ENCODE measurements at places on chromosomes 2 and 18.

DNA sequence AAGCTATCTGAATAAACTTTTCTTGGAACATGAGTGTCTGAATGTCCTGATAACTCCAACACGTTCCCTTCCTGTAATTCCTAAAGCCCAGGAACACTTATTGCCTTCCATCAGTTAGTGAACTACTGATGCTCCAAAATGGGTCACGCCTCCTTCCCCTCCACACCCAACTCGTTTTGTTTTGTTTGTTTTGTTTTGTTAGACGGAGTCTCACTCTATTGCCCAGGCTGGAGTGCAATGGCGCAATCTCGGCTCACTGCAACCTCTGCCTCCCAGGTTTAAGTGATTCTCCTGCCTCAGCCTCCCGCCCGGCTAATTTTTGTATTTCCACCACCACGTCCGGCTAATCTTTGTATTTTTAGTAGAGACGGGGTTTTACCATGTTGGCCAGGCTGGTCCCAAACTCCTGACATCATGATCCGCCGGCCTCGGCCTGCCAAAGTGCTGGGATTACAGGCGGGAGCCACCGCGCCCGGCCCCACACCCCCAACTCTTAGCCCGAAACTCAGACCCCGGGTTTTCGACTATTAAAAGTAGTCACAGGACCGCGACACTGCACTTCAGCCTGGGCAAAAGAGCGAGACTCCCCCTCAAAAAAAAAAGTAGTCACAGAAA lies 774 bp downstream of the IER3IP1 start:
- no peak for DNase-seq

DNA sequence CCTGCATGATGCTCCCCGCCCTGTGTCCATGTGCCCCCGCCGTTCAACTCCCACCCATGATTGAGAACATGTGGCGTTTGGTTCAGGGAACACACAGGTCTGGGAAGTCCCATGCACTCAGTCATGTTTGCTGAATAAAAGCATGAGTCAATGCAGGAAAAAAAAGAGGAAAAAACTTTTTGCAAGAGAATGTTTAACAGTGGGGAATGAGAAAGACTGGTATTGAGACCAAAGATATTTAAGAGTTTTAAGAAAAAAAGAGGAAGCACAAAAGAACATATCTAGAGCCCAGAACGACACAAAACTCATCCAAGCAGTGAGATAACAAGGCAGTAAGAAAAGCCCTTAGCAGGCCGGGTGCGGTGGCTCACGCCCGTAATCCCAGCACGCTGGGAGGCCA lies 279.2 kb upstream of the THSD7B start:
- no peak for DNase-seq

- DNase-seq = no peak
Measured at GRCh38 chr2:169119851-169120250, 50.5 kb downstream of the DHRS9 start.

DNA sequence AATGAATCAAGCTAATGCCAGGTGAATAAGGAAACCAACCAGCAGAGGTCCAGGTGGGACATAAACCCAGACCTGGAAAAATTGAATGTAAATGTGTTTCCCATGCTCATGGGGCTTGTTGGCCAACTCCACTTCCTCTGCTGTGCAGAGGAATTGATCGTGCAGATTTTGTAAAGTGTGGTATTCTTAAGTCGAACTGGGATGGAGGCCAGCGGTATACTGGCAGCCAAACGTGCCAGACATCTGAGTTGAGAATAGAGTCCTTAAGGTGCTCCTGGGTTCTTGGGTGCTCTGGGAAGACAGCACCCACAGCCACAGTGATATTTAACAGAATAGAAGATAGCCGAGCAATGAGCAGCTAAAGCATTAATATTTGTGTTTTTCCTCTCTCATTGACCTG lies 146.5 kb upstream of the LGALSL start:
- no peak for DNase-seq

DNA sequence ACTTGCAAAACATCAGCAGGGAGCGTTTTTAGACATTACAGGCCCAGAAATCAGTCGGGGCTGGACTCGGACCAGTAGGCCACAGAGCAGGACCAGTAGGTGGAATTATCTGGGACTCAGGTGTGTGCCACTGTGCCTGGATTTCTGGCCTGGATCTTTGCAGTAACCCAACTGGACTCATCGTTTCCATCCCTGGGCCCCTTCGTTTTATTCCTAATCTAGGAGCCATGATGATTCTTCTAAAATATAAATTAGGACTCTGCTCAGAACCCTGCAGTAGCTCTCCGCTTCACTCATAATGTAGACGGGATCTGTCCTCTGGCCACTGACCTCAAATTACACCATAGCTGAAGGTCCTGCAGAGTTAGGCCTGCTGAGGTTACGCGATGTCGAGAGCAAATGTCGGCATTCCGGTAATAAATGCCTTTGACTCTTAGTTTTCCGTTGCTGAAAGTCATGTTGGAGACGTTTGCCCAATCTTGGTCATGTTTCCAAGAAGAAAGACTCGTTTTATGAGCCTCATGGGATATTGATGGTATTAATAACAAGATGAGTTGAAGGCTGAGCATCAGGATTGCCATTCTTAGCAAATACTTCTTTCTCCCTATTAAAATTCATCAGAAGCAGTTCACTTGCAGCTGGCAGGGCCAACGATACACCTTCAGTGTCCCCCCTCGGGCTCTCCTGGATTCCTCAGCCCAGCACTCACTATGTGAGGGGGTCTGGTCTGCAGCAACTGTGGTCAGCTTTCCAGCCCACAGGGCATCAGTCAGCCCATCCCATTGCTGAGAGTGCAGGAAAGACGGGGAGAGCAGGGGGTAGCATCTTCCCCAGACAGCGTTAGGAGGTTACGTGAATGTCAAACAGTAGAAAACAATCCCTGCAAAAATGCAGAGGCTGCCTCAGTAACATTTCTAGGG lies 39.9 kb upstream of the KLF11 start:
- DNase-seq = no peak

DNA sequence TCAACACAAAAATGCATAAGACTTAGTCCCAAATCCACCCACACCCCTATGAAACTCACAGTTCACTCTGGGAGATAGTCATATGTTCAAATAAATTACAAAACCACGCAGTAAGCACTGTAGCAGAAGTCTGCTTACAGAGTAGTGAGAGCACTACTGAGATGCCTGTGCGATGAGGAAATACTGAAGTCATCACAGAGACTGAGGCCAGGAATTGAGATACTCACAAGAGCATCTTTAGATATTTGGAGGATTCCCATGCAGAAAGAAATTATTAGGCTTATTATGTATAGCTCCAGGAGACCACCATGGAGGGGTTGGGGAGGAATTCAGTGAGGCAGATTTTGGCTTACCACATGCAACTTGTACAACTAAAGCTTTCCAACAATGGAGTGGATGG lies 82.3 kb downstream of the ANTXR1 start:
- DNase-seq = no peak

All from NCI-H510A treated with DMSO at 0.1 percent for 48 hours (cell line).